Skin of body (tissue), 3 donors: ENCODE measurements at places on chromosomes 11 and 22. TPM values are rescaled to one million over a fixed set of nuclear protein-coding genes. Genes with fewer than 3 reads are reported as not detected.

Gene EXT2
- total RNA-seq, result 76.6 TPM

Gene VPREB3
- not detected for total RNA-seq

GRCh38 chr11:95556011-95556341 is 233.6 kb downstream of the FAM76B start:
- no peak for DNase-seq

GRCh38 chr11:100753571-100753970 is 66.5 kb downstream of the ARHGAP42 start:
- no peak for DNase-seq

- DNase-seq, result no peak
Measured at GRCh38 chr11:107184986-107185385, 166.7 kb upstream of the GUCY1A2 start.
